ENCODE measurements at places on chromosomes 11 and 22.

DNA sequence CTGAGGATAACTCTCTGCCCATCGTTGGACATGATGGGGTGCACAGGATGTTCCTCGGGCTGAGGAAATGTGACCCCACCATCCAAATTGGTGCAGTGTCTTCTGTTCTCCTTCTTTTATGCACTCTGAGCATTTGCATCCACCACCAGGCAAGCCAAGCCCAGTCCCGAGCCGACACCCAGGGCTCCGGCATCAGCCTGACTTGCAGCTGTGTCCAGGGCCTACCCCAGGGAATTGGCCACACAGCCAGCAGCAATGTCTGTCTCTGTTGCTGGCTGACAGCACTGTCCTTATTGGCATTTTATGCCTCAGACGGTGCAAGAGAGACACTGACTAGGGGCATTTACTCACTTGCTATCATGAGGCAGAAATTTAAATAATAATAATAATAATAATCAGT is 25.4 kb upstream of the CPT1A start:
- DNase-seq = no peak

DNA sequence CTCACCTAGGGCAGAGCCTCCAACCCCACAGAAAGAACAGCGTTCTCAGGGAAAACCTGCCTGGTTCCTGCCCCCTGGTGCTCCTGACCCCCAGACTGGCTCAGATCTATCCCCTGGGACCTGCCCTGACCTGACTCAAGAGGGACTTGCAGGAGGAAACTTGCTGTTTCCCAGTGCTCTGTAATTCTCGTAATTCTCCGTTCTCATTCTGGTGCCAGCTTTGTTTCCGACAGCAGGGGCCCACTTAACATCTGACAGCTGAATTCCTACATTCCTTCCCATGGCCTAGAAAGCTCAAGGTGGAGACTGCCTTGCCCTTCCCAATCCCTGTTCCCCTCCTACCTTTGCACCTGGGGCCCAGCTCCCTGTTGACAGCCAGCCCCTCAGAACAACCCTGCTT is 12.5 kb upstream of the CSF2RB start:
- no peak for DNase-seq

GRCh38 chr11:118115048-118115447 is 28.3 kb upstream of the SMIM35 start:
- no peak for DNase-seq

- DNase-seq = no peak
These were observed 11.7 kb downstream of the RNF141 start for GRCh38 chr11:10529279-10529678.

GRCh38 chr11:132314911-132315455 is 944.6 kb downstream of the NTM start:
- no peak for DNase-seq

GRCh38 chr11:88310246-88310645 is 27.3 kb downstream of the CTSC start:
- DNase-seq = no peak

- no peak for DNase-seq
These were observed 17.4 kb downstream of the UBASH3B start for GRCh38 chr11:122672892-122673291.

DNA sequence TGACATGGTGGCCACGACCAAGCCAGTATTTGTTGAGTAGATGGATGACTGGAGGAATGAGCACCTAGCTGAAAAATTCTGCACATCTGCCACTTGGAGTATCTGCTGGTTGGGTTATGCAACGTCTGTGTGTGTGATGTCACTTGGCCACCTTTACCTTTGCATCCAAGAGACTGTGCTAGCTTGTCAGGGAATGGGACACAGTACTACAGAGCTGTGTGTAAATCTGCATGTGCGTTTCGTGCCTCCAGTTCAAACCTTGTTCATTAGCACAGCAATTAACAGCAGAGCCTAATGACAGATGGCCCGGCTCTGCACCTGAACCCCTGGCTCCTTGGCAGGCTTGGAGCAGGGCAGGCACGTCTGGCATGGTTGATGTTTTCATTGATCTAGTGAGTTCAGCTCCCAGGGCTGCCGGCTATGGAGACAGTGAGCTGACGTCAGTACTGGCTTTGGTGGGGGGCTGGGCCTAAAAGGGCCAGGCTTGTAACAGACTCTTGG is 188.4 kb upstream of the NAV2 start:
- no peak for DNase-seq

DNA sequence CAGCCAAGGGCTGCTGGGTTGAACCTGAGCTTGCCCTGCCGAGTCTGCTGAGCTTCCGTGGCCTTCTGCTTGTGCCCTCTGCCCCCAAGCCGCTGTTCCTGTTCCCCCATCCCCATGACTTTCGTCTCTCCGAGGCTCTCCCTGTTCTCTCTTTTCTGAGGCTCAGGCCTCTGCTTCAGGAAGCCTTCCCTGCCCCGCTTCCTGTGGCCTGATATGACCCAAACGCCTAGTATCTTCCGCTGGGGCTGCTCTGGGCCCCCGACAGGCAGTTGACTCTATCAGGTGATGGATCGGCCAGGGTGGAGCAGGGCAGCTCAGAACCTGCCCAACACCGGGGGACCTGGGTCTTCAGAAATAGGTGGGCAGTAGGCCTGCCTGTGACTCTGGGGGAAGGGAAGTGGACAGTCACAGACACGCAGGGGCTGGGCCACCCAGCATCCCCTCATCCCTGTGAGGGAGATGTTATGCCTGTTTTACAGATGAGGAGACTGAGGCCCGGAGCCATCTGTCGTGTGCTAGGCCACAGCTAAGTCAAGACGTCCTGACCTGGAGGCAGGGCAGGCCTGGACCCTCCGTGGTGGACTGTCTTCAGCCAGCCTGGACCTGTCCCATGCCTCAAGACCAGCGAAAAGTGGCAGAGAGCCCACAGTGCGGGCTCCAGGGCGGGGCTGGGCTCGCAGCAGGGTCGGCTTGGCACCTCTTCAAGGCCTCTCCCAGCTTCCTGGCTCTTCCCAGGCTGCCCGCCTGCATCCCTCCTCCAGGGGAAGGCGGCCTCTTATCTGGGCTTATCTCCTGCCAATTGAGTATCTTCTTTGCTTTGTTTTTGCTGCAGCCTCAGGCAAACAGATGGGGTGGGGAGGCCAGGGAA is 16.2 kb downstream of the BAD start:
- no peak for DNase-seq

Measured in activated naive CD4-positive, alpha-beta T cell (primary cell).